ENCODE measurements at places on chromosomes 12 and 14.

DNA sequence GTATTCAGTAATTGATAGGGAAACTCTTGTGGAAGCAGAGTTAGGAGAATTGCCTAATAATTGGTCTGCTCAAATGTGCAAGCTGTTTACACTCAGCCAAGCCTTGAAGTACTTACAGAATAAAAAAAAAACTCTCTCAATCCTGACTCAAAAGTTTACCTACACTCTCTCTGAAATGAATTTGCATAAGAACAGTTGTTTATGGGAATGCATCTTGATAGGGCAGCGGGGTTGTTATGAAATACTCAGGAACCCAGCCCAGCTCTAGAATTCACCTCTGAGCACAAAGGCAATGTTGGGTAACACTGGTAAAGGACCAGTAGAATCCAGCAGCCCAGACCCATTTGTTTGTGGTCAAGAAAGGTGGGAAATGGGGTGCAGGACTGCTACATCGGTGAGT is 267.0 kb downstream of the CPNE8 start:
- DNase-seq = no peak

GRCh38 chr14:50489851-50490250 is 42.5 kb downstream of the MAP4K5 start:
- DNase-seq = no peak

DNA sequence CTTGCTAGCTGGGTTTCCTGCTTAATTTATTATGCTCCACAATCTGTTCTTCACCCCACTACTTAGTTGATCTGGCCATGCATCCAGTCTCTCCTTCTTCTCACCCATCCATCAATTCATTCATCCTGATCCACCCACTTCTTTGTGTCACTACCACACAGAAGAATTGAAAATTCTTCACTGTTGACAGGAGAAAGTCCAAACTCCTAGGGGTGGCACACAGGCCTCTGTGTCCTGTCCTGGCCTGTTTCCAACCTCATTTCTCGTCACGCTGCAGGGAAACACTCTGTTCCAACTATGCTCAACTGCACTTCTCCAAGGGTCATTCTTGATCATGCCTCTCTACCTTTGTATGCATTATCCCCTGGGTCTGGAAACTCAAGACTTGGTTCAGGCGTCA is 10.6 kb upstream of the KRT83 start:
- no peak for DNase-seq

GRCh38 chr12:121214166-121214777 is 4.3 kb downstream of the P2RX4 start:
- DNase-seq = no peak

- no peak for DNase-seq
Observed at GRCh38 chr14:54606178-54606577, 39.2 kb downstream of the SAMD4A start.

GRCh38 chr12:88693837-88694445 is 113.7 kb upstream of the KITLG start:
- DNase-seq = peak; percentile 52

- no peak for DNase-seq
Observed at GRCh38 chr12:14779834-14780233, 23.4 kb downstream of the WBP11 start.

GRCh38 chr12:65449400-65449799 is 170.9 kb downstream of the MSRB3 start:
- DNase-seq = no peak

GRCh38 chr14:101932673-101933072 is 31.7 kb upstream of the DYNC1H1 start:
- peak; percentile 9 for DNase-seq

- no peak for DNase-seq
Observed at GRCh38 chr12:32367381-32367780, 32.0 kb upstream of the FGD4 start.

DNA sequence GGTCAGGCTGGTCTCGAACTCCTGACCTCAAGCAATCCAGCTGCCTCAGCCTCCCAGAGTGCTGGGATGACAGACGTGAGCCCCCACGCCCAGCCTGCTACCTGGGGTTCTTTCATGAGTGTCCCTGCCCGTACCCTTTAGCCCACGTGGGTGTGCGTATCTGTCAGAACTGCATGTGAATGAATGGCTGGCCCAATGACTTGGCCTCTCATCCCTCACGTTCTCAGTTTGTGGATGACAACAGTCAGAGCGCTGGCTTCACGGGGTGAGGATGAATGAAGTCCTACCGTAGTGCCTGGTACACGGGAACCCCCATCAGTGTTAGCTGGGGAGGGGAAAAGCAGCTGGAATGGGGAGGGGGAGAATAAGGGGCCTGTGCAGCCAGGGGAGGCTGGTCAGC is 16.1 kb upstream of the ZDHHC22 start:
- no peak for DNase-seq

GRCh38 chr12:57834086-57834876 is 12.2 kb downstream of the CTDSP2 start:
- peak; percentile 56 for DNase-seq

DNA sequence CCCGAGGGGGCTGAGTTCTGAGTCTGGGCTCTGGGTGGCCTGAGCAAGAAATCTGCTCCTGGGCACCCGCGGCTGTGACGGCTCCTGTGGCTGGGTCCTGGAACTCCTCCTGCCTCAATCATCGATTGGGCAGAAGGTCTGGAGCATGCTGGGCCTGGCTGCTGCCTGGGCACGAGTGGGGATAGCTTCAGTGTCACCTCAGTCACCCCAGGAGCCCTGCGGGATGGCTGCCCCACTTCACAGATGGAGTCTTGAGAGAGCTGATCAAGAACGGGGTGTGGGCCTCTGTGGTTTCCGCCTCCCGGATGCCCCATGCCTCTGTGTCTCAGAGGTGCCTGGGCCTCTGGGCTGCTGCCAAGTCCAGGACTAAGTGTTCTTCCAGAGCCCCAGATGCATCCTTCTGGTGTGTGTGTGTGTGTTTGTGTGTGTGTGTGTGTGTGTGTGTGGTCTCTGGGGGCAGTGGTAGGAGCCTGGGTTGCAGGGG is 185.6 kb upstream of the C14orf180 start:
- no peak for DNase-seq

DNA sequence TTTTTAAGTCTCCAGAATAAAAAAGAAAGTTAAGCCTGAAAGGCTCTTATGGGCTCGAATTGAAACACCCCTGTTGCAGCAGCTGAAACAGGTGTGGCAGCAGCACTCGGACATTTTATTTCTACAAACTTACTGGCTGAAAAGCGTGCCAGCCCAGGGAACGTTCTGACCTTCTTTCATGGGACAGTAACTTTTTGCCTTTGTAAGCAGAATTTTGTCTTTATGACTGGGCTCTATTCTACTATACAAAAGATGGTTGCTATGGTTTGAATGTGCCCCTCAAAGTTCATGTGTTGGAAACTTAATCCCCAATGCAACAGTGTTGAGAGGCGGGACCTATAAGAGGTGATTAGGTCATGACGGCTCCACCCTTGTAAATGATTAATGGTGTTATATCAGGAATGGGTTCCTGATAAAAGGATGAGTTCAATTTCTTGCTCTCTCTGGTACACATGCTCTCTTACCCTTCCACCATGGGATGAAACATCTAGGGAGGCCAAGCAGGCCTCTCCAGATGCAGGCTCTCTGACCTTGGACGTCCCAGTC is 52.7 kb downstream of the PELI2 start:
- DNase-seq = no peak

DNA sequence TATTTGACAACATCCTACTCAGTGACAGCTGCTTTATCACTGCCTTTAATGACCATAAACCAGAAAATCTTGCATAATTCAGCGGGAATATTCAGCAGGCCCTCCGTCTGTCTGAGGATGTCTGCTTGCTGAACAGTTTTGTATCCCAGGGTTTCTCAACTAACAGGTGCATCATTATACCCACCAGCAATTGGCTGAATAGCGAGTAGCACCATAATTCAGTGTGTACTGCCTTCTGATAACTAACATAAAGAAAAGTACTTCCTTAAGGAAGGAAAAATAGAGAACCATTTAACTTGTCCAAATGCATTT is 680.1 kb downstream of the GALC start:
- DNase-seq = no peak

- no peak for DNase-seq
Observed at GRCh38 chr12:25855716-25856115, 102.8 kb upstream of the RASSF8 start.

DNA sequence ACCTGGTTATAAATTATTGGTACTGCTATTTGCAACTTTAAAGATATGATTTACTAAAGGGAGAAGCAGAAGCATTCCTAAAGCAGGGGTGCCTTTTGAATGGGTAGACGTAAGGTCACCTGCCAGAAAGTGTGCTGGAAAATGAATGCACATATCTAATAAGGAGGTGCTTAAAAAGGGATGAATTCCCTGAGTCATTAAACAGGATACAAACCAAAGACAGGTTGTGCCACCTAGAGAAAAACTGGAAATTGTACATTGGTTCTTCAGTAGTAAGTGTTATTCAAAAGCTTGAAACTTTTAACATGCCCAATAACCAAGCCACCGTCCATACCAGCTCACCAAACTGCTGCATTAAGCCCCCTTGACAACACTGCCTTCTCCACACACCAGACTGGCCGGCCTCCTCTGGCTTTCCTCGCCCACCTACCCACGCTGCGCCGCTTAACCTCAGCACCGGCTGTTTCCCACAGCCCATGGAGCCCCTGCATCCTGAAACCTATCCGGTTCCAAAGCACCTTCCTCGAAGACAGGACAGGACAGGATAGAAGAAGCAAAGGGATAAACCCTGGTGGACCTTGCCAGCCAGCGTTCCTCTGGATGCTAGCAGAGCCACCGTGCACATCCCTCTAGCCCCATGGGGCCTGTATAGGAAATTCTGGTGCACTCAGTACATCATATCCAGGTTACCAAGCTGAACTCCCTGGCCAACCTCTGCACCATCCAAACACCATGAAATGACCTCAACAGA is 201.5 kb upstream of the CAND1 start:
- peak; percentile 16 for DNase-seq

DNA sequence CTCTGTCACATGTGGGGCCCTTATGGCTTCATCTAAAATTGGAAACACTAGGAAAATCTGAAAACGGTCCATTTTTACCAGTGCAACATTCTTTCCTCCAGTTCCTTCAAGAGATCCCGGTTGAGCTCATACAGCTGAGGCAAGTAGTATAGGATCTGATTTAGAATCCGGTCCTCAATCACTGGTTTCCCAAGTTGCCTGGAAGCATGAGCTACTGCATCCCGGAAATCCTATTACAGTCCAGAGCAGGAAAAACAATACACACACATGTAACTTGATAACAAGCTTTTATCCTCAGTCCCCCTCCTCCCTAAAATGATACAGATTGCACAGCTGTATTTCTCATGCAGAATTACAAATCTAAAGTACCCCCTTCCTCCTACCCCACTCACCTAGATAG is 67.9 kb upstream of the NR2C1 start:
- DNase-seq = no peak

DNA sequence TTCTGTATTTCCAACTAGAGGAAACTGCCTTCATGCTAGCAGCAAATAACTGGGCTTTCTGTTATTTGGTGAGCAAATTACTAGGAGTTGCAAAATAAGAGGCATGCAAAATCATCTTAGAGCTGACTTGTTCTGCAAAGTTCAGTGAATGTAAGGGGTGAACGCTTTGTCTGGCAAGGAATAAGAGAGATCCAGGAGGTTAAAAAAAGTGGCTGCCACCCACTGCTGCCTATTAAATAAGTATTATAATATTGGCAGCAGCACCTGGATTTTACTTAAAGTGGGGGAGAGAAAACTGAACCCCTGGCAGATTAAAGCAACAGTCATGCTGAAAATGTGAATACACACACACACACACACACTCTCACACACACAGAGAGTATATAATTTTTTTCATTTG is 557.0 kb downstream of the FLRT2 start:
- no peak for DNase-seq

GRCh38 chr12:127162902-127163301 is 1104.1 kb upstream of the TMEM132C start:
- no peak for DNase-seq

- DNase-seq = no peak
Observed at GRCh38 chr14:68337279-68337678, 455.6 kb downstream of the ZFP36L1 start.

- DNase-seq = peak; percentile 47
Observed at GRCh38 chr12:132711080-132711843, 620 bp downstream of the PGAM5 start.

- DNase-seq = no peak
Observed at GRCh38 chr14:90839889-90840266, 23.6 kb upstream of the TTC7B start.

- DNase-seq = no peak
Observed at GRCh38 chr12:50676756-50677155, 87.1 kb upstream of the ATF1 start.

DNA sequence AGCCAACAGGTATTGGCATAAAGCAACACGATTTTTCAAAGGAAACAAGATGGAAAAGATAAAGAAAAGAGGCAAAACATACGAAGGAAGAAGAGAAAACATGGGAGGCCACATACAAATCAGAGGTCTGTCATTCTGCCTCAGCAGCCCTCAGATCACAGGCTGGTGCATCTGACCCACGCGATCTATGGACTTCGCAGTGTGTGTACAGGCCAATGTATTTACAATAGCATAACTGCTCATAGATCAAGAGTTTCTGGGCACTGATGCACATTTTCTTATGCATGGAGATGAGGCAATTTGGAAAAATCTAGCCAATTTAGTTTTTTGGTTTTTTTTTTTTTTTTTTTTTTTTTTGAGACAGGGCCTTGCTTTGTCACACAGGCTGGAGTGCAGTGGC is 245.4 kb downstream of the DUSP6 start:
- no peak for DNase-seq

- no peak for DNase-seq
Observed at GRCh38 chr14:22737052-22737451, 29.4 kb upstream of the OXA1L start.

- DNase-seq = no peak
Observed at GRCh38 chr14:65268594-65268993, 143.9 kb upstream of the FUT8 start.

Data from NCI-H526 (cell line).